Activated T-cell treated with anti-CD3 and anti-CD28 coated beads, Interleukin-2, amount 50 U/mL, for 72 hours (primary cell): ENCODE measurements at places on chromosomes 2 and 18. TPM values are rescaled to one million over a fixed set of nuclear protein-coding genes. Genes with fewer than 3 reads are reported as not detected.

EGR4 gene
- total RNA-seq: 2.1 TPM

ANKRD30B gene
- total RNA-seq: not detected

ACMSD gene
- not detected for total RNA-seq

- no peak for DNase-seq
Measured at GRCh38 chr2:76633276-76633921, 888.8 kb downstream of the LRRTM4 start.

DNA sequence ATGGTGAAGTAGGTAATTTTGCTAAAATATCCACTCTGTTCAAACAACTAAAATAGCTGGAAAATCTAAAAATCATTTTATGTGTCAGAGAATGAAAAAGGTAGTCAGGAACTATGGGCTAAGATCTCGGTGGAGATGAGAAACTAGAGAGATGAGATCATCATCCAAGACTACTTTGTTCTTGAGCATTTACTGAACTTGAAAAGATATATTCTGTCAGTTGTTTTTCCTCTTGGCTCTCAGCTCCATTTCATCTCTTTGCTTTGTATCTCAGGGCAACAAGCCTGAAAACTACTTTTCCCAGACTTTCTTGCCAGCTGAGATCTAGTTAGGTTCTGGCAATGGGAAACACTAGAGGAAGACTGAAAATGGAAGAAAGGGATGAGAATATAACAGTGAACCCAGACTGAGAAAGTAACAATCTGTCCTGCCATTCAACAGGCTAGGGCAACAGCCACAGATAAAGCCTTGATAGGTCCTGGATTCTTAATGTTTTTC is 346.2 kb upstream of the MEX3C start:
- DNase-seq: no peak

DNA sequence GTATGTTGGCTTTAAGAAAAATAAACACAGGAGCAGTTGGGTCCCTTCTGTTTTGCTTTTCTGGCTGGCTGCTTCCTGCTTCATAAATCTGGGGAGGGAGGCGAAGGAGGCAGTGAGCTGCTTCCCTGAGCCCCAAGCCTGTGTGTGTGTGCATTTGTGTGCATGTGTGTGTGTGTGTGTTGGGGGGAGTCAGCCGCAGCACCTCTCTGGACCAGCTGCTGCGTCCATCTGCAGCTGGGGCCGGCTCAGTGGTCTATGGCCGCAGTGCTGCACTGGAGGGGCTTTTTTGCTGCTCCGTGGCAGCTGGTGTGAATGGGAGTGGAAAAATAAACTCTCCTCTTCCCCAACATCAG is 192.3 kb downstream of the RNF144A start:
- DNase-seq: no peak

- DNase-seq: no peak
Measured at GRCh38 chr2:109257653-109258052, 128.6 kb downstream of the SH3RF3 start.

DNA sequence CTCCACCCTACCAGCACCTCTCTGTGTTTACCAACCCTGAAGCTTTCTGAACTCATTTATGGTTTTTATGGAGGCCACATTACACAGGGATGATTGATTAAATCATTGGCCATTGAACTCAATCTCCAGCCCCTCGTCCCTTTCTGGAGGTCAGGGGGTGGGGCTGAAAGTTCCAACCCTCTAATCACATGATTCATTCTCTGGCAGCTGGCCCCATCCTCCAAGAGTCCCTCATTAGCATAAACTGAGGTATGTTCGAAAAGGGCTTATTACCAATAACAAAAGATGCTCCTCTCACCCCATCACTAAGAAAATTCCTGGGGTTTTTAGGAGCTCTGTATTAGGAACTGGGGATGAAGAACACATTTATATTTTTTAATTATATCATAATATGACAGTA is 92.3 kb downstream of the DIS3L2 start:
- no peak for DNase-seq
